NCI-H1092 (cell line): ENCODE measurements at places on chromosomes 7 and 10.
A peak's percentile ranks its signal among the peaks of the same experiment; 100 is the strongest.

DNA sequence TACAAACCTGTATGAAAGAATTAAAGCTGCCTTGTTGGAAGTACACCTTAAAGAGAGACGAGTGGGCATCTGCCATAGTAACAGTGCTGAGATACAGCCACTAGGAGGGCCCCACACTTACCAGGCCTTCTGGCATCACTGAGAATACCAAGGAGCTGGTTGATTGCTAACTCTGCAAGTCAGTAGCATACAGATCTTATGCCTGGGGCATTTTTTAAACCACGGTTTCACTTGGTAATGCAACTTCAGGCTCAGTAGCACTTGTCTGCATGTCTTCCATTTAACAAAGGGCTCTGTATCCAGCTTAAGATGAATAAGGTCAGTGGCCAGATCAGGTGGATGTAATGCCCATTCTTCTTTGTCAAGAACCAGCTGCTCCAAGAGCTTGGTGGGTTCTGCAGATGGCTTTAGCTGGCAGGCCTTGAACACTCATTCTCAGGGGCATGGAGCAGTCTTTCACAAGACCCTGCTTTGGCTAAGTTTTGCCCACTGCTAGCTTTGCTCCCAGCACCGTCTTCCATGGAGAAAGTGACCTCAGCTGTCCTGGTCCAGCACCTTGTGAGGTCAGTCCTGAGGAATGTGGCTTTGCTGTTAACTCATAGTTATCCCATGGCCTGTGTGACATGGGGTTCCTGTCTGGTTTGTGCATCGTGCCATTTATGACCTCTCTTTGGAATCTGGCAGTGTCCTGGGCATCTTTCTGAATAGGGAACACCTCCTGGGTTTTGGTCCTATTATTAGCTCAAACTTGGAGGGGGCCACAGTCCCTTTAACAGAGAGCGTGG lies 68.1 kb downstream of the BMPER start:
- no peak for DNase-seq

DNA sequence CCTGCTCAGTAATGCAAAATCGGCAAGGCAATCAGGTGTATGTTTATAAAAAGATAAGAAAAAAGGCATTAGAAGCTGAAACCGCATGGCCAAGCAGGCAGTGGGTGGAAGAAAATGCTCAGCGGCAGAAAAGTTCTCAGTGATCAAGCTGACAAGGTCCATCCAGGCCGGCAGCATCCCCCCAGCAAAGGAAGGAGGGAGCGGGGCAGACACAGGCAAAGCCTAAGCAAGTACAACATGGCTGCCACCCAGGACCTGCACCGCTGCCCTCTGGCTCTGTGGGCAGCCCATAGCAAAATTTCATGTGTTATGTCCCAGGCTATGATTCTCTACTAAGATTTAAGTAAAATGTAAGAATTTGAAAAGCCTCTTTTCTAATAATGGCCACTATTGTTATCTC lies 45.4 kb downstream of the MRPS24 start:
- DNase-seq: no peak

DNA sequence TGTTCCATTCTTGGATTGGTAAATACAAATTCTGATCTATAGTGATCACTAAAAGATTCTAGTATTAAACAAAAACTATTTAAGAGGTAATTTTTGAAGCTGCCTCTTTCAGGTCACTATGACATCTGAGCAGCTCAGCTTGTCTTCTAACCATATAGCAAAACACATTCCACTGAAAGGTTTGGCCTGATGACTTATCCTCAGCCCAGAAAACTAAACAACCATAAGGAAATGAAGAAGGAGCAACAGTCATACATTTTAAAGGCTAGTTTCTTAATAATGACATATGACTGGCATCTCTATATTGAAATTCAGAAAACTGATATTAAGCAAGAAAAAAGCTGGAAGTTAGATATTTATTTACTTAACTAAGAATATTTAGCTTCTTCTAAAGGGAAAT lies 24.6 kb downstream of the NT5C2 start:
- DNase-seq: no peak

DNA sequence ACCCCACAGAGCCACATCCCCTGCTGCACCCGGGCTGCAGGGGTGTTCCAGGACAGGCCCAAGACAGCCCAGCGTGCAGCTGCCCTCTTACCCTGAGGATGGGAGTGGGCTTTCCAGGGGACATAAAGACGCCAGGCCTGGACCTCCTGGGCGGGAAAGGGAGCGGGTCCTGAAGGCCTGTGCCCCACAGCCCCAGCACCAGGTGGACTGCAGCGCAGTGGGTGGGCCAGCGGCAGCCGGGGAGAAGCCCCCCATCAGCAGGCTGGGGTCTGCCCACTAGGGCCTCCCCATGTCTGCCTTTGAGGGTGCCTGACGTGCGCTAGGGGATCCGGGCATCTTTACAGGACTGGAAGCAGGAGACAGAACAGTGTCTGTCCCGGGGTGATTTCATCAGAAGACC lies 22.6 kb upstream of the ZNF735 start:
- DNase-seq: no peak

GRCh38 chr7:150326657-150327268 lies 3.4 kb upstream of the ACTR3C start:
- no peak for DNase-seq

DNA sequence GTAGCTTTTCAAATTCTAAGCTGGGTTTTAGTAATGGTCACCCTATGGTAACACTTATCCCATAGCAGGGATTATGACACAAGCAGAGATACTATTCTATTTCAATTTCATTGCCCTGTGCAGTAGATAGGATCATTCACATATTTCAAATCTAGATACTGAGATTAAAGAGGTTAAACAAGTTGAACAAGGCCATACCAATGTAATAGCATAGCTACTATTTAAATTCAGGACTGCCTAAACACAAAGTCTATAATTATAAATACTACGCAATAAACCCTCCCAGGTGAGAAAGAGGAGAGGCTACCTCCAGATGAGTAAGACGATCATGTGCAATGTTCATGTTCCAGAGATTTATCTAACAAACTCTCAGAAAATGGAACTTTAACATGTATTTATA lies 1.1 kb downstream of the LIPM start:
- no peak for DNase-seq

DNA sequence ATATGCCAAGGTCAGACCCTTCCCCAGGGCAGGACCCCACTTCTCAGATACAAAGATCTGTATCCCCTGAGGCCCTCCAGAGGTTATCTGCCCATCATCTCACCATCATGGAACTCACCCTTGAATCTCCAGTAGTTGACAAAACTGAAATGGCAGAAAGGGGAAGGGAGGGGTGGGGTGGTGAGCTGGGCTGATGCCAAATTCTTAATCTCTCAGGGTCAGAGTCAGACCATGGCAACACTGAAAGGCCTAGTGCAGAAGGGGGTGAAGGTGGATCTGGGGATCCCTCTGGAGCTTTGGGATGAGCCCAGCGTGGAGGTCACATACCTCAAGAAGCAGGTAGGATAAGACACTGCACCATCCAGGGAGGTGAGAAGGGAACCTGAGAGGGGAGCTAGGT lies 3.1 kb downstream of the CNPY4 start:
- DNase-seq: peak; percentile 21

GRCh38 chr7:139231513-139232376 lies 708 bp downstream of the UBN2 start:
- no peak for DNase-seq

GRCh38 chr7:25951414-25952260 lies 200.4 kb upstream of the NFE2L3 start:
- DNase-seq: peak; percentile 41

- no peak for DNase-seq
These were observed 96.4 kb downstream of the CREM start for GRCh38 chr10:35223016-35223415.

DNA sequence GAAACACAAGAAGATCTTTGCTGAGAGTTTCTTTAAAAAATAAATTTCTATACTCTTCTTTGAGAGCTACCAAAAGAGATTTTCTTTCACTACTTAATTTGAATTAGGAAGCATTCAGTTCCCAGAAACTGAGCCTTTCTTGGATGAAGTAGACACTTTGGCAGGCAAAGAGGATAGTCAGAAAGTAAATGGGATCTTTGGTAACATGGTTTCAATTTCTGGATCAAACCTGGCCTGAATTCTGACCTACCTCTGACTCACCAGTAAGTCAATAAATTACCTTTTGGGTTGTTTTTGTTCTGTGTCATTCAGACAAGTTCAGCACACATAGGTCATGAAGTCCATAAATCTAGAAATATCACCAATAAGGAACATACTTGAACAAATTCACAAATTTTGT lies 26.8 kb upstream of the CABCOCO1 start:
- DNase-seq: no peak

GRCh38 chr7:20561466-20561865 lies 54.0 kb upstream of the ABCB5 start:
- no peak for DNase-seq

GRCh38 chr7:155506854-155507337 lies 39.5 kb downstream of the CNPY1 start:
- DNase-seq: no peak

DNA sequence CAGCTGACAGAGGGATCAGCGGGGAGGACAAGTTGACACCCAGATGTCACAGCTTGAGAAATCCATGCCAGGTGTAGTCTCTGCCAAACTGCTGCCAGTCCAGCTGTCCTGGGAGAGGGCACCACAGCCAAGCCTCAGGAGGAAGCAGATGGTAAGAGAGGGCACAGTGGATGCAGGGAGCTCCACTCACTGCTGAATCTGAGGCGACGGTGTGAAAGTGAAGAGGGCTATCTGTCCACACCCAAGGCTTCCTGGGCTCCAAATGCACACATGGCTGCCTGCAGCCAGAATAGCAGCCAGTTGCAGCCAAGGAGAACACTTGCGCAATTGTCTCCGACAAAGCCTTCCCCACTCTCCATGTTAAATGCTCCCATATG lies 502.4 kb downstream of the GRID1 start:
- no peak for DNase-seq

DNA sequence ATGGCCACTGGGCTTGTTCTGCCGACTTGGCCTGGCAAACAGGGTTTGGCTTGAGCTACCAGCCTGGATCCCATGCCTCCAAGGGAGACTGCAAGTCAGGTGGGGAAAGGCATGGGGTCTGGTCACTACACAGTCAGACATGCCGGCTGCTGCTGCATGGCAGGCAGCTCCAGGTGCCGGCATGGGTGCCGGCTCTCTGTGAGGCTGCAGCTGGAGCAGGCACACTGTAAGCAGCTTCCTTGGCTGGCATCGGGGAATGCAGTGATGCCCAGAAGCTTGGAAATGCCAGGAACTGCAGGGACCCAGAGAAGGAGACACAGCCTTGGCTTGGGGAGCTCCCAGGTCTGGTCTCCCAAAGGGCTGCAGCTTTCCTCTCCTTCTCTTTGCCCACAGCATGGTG lies 305.5 kb upstream of the NRG3 start:
- DNase-seq: no peak

- DNase-seq: no peak
These were observed 15.3 kb downstream of the AGBL3 start for GRCh38 chr7:135001390-135002165.

GRCh38 chr10:4028027-4028471 lies 243.0 kb upstream of the KLF6 start:
- no peak for DNase-seq

- no peak for DNase-seq
These were observed 16.5 kb downstream of the MAT1A start for GRCh38 chr10:80272793-80273522.
